ENCODE measurements at places on chromosomes 16 and 17.

- DNase-seq, result no peak
These were observed 291.2 kb downstream of the CDH11 start for GRCh38 chr16:64830653-64831052.

- peak; percentile 69 for DNase-seq
These were observed 28.0 kb upstream of the MAF start for GRCh38 chr16:79628501-79628975.

DNA sequence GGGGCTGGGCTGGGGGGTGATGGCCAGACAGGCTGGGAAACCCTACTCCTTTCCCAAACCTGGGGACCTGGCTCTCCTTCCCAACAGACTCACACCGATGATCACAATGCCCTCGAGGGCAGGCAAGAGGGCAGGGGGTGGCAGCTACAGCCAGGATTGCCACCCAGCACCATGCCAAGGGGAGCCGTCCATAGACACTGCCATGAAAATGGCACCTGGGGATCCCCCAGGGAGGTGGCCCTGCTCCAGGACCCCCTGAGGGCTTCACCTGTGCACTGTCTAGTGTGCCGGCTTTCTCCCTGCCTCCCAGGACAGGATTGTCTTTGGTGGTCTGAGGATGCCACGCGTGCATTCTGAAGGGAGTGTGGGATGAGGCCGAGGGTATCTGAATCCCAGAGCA lies 24.6 kb downstream of the RPH3AL start:
- no peak for DNase-seq

GRCh38 chr16:80122115-80122514 lies 418.7 kb upstream of the DYNLRB2 start:
- no peak for DNase-seq

DNA sequence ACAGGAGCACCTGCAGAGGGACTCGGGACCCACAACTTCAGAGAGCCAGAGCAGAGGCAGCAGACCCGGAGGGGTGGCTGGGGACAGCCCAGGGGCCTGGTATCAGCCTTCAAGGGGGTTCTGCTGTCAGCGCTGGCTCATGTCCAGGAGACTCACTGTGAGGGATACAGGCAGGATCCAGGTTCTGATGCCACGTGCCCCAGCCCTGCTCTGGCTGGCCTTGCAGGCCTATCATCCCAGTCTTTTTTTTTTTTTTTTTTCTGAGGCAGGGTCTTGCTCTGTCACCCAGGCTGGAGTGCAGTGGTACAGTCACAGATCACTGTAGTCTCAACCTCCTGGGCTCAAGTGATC lies 9.0 kb upstream of the MTSS2 start:
- no peak for DNase-seq

GRCh38 chr16:78936060-78936459 lies 664.5 kb downstream of the MAF start:
- no peak for DNase-seq

GRCh38 chr16:13077816-13078215 lies 176.4 kb downstream of the SHISA9 start:
- no peak for DNase-seq

- no peak for DNase-seq
These were observed 54.4 kb downstream of the ABCC1 start for GRCh38 chr16:16003719-16004313.

DNA sequence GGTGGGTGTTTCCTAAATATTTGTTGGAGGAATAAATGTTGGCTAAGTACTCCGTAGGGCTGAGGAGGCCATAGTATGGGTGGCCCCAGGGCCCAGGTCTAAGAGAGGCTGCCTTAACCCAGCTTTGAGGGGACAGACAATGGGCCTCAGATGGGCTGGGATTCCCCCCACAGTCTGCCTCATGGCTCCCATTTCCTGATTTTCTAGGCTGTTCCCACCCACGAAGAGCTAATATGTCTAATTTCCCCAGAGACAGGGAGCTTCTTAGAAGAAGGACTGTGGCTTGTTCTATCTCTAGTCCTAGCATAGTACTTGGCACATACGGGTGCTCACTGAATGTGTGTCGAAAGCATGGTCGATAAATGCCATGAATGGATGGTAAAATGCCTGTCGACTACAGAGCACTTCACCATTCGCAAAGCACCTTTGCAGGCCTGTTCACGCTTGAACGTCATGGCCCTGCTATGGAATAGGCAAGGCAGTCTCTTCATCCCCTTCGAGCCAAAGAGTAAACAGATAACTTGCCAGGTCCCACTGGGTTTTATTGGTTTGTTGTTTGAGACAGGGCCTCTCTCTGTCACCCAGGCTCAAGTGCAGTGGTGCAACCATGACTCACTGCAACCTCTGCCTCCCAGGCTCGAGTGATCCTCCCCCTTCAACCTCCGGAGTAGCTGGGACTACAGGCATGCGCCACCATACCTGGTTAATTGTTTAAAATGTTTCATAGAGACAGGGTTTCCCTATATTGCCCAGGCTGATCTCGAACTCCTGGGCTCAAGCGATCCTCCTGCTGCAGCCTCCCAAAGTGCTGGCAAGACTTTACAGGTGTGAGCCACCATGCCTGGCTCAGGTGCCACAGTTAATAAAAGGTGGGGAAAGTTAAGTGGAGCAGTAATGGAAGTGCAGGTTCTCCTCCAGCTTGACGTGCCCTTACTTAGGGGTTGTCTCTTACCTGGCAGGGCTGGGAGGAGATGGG lies 9.7 kb downstream of the CHAD start:
- DNase-seq, result no peak

DNA sequence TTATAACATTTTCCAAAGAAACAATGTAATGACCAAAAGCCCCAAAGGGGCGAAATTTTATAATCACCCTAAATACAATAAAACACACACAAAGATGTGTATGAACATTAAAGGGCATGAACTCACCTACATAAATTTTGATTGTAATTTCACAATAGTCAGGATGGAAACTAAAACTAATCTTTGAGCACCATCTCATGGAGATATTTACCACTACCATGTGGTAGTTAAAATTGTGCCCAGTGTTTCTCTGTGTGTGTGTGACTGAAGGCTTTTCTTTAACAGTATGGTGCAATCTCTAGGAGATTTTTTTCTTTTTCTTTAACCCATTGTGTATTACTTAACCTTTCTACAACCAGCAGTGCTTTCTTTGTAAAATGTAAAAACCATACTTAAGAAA lies 19.7 kb upstream of the MEIOC start:
- no peak for DNase-seq

GRCh38 chr17:850851-851763 lies 69.0 kb downstream of the MRM3 start:
- no peak for DNase-seq

DNA sequence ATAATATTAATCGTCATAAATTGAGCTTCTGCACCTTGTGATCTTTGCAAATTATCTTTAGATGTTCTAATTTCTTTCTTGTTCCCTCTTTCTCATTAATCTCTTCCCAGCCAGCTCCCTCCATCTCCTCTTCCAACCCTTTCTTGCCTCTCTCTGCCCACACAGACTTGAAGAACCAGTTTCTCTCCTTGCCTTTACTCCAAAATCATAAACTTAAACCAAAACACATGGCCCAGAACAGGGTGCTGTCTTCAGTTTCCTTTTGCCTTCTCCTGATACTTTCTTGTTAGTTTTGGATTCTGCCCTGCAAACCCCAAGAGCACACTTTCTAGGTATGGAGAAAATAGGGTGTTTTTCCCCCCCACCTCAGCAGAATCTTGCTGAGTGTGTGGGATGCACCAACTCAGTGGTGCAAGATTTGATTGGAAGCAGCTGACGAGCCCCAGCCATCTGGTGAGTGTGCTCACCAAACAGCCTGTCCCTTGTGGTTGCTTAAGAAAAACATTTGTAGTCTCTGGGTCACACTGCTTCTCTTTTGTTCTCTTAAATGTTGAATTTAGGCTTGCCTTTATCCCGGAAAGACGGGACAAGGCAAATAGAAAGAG lies 175.8 kb upstream of the MAF start:
- DNase-seq, result no peak

DNA sequence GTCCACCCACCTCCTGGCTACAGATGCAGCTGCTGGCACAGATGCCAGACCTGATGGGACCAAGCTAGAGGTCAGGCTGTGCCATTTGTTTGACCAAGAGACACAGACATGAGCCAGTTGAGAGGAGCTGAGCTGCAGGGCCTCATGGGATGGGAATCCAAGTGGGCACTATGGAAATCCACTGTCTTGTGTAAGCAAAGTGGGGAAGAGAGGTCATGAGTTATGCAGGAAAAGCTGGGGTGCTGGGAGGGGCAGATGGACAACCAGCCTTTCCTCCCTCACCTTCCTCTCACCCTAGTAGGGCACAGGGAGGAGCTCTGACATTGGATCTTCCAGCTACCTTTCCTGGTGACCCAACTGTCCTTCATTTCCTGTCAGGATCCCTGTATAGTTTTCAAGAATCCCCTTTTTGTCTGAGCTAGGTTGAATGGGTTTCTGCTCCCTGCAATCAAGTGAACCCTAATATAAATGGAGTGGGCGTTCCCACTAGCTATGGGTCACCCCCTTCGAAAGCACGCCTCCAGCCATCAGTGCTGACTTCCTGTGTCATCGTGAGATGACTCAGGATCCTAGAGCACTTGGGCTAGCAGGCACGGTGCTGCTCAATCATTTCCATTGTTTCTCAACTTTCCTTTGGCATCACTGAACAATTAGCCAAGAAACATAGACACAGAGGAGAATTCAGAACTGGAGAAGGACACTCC lies 13.6 kb downstream of the ATPAF2 start:
- peak; percentile 30 for DNase-seq
